NCI-H69 (cell line): ENCODE measurements at places on chromosomes 1 and 21.

GRCh38 chr1:242556276-242556675 is 31.8 kb upstream of the PLD5 start:
- DNase-seq = no peak

DNA sequence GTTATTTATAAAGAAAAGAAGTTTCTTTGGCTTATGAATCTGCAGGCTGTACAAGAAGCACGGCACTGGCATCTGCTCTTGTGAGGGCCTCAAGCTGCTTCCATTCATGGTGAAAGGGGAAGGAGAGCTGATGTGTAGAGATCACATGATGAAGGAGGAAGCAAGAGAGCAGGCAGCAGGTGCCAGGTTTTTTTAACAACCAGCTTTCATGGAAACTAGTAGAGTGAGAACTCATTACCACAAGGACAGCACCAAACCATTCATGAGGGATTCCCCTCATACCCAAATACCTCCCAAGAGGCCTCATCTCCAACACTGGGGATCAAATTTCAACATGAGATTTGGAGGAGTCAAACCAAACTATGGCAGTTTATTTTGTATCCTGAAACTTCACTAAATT is 85.8 kb upstream of the CAMK1G start:
- DNase-seq = no peak

GRCh38 chr1:160658162-160658813 is 11.4 kb upstream of the SLAMF1 start:
- DNase-seq = no peak

DNA sequence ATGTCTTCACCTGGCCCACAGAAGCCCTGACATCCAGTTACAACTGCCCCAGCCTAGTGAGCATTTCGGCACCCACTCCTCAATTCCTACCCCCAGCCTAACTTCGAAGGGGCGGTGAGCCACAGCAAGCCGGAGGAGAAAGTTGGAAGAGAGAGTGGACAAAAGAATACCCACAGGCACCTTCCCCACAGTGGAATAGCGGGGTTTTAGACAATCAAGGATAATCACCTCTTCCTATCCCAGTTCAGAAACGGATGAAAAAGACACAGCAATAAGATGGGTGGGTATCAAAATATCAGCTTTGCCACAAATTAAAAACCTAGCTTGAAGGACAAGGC is 1.3 kb upstream of the LSS start:
- DNase-seq = no peak

GRCh38 chr1:110291241-110292030 is 47.7 kb upstream of the RBM15 start:
- DNase-seq = peak; percentile 24

GRCh38 chr1:70043804-70044203 is 161.6 kb downstream of the LRRC40 start:
- peak; percentile 16 for DNase-seq

GRCh38 chr1:61152066-61152465 is 69.7 kb downstream of the NFIA start:
- peak; percentile 59 for DNase-seq

DNA sequence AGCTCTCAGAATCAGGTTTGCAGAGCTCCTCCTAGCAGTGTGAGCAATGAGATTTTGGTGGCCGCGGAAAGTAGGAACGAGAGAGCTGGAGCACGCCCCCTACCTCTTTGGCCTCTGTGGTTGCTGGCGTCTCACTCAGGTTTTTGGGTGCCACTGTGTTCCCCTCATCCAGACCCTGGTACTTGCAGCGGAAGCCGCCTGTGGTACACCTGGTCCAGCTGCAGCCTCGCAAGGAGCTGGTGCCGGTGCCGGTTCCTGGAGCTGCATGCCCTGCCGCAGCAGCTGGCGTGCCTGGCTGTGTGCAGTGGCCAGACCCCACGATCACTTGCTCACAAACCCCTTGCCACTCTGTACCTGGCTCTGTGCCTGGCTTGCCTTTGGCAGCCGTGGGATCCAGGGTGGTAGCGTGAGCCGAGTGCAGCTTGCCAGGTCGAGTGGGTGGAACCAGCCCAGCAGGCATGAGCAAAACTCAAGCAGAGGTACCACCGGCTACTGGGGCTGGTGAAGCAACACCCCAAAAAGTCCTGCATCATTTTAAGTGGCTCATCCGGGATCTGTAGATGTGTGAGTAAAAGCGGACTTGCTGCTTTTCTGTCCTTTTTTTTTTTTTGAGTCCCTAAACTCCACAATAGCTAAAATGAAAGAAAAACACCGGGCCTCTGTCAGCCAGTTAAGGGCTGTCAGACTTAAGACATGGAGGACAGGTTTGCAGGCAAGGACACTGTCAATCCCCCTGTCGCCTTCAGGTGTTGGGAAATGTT is 844.9 kb downstream of the KCNT2 start:
- no peak for DNase-seq

DNA sequence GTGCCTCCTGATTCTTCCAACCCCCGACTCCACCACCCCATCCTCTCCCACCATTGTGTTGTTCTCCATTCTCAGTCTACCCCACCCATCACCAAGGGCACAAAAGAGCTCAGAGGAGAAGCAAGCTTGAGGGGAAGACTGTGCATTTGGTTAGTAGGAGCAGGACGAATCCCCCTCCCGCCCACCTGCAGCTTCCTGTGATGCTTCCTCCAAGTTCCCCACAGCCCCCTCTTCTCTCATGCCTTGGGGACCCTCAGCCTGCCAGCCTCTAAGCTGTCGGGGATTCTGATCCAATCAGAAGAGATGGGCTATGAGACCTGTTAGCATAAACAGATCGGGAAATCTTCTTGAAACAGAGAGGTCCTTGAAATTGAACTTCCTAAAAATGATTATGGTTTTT is 22.2 kb upstream of the CAPZB start:
- no peak for DNase-seq

DNA sequence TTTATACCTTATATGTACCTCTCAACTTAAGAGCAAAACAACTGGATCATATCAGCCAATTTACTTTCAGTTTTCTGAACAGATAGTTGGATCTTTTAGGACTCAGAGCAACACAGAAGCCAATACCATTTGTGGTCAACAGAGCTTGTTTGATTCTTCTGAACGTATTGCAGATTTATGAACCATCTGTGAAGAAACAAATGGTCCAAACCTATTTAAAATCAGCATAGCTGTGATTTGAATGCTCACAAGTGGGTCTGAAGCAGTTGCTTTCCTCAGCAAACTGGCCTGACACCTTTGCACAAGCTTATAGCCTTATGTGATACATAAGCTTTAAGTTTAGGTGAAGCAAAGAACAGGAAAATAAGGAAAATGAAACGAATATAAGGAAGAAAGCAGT is 147.6 kb downstream of the LRRIQ3 start:
- DNase-seq = no peak

DNA sequence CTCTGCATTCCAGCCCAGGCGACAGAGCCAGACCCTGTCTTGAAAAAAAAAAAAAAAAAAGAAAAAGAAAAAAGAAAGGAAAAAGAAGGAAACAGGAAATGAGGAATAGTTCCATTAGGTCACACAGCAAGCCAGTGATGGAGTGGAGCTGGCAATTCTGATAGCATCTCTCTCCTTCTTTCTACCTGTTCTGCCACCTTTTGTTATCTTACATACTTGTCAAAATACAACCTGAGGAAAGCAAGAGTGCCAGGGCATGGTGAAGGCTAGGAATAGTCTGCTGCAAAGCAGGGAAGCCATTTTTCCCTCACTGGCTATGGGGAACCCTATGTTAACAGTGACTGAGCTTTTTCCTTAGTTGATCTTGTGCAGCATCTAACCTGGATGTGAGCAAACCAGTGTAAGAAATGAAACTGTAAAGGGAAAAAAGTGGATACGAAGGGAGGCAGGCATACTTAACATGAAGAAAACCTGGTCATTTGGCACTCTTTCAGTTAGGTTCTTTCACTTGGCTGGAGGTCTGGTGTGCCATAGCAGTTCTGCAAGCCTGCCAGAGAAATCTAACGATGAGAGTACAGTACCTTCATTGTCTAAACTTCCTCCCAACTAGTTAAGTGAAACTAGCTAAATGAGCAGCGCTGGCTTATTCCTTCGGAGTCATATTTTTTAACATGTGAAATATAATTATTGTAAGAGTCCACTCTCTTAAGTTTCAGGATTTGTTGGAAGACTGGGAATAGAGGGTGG is 17.9 kb upstream of the THEM5 start:
- DNase-seq = no peak

- no peak for DNase-seq
These were observed 217.6 kb downstream of the LYPLAL1 start for GRCh38 chr1:219391297-219391696.

GRCh38 chr1:28887419-28887834 is 26.9 kb upstream of the EPB41 start:
- peak; percentile 54 for DNase-seq

DNA sequence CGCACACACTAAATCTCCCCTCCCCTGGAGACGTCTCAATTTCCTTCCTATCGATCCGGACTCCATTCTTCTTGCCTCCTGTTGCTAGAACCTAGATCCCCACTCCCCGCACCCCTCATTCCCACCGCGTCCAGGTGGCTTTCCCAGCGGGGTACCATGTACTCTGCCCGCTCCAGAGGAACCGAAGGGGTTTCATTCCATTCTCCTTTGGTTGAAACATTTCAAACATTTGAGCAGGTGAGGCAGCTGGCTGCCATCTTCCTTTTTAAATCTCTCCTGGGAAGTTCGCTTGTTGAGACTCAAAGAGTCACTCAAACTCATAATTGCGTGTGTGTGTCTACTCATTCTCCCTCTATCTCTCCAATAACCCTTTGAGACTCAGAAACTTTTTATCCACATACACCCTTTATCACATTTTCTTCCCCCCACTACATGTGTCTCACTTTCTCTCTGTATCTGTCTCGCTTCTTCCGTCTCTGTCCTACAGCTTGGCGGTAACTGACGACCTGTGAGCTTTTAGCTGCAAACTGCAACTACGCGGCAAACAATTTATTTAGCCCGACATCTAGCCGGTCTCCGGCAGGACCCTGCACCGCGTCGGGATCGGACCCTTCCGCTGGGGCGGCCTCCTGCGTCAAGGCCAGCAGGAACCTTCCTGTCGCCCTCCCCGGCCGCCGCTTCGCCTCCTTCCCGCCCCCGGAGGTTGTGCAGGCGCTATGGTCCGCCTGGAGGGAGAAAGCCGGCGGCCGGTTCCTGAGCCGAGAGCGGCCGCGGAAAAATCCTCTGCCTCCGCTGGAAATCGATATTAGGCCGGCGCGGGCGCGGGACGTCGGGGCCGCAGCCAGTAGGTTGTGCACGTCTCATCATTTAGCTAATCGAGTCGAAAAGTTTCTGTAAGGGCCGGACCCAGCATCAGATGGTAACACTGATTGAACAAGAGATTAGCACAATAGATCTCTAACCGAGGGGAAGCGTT is 3.0 kb upstream of the FOXD3 start:
- no peak for DNase-seq

DNA sequence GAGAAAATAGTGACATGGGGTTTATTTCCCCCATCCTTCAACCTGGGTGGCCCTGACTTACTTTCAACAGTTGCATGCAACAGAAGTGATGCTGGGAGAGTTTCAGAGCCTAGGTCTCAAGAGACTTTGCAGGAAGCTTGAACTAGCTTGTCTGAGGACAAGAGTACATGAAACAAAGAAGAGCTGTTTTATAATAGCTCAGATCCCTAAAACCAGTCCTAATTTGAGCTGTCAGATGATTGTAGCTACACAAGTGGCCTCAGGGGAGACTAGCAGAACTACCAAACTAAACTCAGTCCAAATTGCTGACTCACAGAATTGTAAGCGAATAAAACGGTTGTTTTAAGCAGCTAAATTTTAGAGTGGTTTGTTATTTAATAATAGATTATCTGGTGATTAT is 17.1 kb downstream of the RC3H1 start:
- DNase-seq = peak; percentile 86

- DNase-seq = no peak
These were observed 93.0 kb downstream of the NUF2 start for GRCh38 chr1:163414778-163415177.

DNA sequence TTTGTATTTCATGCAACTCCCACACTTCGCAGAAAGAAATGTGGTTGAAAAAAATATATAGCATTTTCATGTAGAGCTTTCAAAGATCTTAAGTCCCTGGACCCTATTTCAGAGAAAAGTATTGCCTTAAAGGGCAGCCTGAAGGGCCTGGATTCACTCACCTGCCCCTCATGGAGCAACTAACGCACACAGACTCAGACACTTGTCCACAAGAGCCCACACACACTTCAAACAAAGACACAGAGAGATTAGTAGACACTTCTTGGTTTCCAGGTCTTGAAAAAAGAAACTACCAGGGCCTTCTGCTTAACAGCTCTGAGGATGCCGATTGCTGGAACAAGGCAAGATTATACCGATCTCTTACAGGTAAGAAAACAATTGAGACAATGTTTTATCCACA is 122.2 kb downstream of the ZBTB18 start:
- no peak for DNase-seq

- peak; percentile 87 for DNase-seq
These were observed 4.5 kb downstream of the KCNJ9 start for GRCh38 chr1:160085686-160086455.

DNA sequence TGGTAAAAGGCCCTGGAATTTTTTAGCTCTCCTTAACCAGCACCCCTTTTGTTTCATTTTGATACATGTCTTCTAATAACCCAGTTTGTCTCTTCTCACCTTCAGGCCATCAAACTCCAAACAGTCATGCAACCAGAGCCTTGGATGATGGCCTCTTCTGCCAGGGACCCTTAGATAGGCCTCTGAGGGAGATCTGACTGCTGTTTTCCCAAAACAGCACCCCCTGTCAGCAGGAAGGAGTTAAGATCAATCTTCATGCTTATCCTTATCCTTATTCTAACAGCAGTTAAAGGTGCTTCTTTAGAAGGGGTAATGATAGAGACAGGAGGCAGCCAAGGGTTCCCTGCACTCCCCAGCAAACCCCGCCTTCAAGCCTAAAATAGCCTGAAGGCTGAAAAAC is 49.5 kb upstream of the VANGL1 start:
- DNase-seq = no peak

DNA sequence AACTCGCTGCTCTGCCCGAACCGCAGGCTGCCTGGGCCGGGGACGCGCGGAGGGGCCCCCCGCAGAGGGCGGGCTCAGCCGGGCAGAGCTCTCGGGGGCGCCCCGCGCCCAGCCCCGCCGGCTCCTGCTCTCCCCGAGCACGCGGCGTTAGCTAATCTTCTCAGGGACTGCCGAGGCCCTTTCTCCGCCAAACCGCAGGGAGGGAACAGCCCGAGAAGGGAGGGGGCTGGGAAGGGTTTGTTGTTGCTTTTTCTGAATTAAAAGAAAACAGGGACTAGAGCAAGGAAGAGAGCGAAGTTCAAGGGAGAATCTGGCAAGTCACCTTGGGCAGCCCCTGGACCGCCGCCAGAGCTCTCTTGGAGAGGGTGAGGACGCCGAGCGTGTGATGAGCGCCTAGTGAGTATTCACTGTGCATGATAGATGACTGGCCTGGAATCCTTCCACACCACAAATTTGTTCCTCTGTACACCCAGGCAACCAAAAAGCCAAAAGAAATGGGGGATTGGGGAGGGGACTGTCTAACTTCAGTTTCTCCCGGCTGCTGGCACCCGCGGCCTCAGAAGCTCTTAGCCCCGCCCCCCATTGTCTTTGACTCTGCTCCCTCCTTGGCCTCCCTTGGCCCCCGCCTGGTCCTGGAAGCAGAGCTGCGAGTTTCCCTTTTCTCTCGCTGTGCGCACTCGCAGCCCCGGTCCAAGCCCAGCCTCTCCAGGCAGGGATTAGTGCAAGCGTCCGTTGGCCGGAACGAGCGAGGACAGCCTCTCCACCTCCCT is 19.7 kb upstream of the LMX1A start:
- peak; percentile 85 for DNase-seq

GRCh38 chr1:9196129-9197040 is 38.2 kb upstream of the H6PD start:
- peak; percentile 20 for DNase-seq
